ENCODE measurements at places on chromosomes 4 and X.

DNA sequence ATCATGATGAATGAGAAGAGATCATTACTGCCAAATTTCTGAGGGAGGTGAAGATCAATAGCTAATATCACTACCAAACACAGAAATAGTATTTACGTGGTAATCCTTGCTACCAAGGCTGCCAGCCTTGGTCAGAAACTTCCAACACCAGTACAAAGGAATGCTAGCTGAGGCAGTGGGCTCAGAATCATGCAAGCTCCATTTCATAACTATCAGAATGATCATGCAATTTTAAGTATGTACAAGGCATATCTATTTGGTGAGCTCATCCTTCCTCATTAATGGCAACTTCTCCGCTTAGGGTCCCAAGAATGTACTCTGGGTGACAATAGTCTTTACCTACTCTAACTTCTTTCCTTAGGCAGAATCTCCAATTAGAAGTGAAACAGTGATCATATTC lies 135.0 kb downstream of the GPC3 start:
- DNase-seq, result no peak

DNA sequence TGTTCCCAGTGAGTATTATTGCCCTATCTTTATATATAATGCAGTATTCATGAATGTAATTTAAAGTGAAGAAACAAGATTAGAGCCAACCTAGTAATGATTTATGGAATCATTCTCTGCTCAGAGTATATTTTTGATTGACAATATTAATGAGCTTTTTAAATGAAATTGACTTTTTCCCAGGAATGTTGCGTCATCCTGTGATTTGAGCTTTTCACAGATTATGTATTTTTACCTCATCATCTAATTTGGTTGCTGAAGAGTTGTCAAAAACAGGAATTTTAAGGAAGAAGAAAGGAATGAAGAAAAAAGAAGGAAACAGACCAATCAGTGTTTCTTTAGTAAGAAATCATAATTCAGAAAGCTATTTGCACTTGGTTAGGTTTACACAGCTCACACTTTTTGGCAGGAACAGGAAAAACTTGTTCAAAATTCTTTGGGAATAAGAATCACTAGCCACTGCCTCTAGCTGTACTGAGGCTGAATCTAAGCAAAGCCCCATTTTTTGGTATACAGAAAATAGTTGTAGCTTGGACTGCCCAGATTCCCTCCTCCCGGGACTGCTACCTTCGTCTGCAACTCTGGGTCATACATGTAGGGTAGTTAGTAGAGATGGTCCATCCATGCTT lies 27.3 kb downstream of the EXOC1 start:
- no peak for DNase-seq

GRCh38 chrX:118637997-118638396 lies 89.4 kb upstream of the IL13RA1 start:
- no peak for DNase-seq

- DNase-seq, result no peak
These were observed 211.2 kb downstream of the COX18 start for GRCh38 chr4:72858328-72858727.

DNA sequence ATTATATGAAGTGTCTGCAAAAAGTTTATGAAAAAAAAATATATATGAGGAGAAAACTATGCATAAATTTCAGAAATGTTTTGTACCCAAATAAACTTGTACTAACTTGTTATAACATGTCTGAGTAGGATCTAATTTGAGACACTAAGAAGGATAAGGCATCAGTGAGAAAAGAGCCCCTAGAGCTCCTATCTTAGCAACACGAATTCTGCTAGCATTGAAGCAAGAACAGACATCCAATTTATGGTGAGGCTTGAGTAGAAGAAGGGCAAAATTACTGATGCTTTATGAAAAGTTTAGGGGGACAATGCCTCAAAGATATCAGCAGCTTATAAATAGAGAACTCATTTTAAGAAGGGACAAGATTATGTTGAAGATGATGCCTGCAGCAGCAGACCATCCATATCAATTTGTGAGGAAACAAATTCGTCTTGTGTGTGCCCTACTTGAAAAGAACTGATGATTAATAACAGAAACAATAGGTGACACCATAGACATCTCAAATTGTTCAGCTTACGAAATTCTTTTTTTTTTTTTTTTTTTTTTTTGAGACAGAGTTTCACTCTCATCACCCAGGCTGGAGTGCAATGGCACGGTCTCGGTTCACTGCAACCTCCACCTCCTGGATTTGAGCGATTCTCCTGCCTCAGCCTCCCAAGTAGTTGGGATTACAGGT lies 35.7 kb upstream of the ADAM29 start:
- no peak for DNase-seq

DNA sequence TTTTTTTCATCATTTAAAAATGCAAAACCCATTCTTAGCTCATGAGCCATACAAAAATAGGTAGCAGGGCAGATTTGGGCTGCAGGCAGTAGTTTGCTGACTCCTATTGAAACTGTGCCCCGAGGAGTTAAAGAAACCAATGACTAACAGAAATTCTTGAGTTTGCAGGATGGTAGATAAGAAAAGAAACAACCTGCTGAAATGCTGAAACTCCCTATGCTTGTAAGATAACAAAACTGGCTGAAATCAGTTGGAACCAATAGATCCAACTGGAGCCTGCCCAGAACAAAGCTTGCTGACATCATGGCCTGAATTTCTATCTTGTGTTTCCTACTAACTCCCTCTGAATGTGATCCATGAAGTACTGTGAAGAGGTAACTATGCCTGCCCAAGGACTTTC lies 68.6 kb downstream of the ANOS1 start:
- DNase-seq, result no peak

GRCh38 chr4:171759274-171759673 lies 53.9 kb upstream of the GALNTL6 start:
- no peak for DNase-seq

DNA sequence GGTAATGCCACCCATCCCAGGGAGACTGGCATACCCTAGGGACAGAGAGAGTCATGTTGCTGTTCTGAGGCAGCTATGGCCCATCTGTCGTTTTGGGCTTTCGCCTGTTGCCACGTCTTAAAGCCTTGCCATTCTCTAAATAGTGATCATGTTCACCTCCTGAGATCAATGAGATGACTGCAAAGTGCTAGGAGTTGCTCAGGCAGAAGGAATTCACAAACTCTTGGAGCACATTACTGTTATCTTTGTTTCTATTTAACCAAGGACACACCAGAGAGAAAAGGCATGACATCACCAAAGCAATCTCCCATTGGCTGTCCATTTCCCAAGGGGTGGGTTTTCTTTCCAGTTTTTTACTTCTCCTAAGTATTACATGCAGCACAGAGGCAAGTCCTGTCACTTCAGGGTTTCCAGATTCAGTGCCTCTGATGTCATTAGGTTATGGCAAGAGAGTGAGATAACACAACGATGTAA lies 37.1 kb upstream of the SETD7 start:
- DNase-seq, result no peak

DNA sequence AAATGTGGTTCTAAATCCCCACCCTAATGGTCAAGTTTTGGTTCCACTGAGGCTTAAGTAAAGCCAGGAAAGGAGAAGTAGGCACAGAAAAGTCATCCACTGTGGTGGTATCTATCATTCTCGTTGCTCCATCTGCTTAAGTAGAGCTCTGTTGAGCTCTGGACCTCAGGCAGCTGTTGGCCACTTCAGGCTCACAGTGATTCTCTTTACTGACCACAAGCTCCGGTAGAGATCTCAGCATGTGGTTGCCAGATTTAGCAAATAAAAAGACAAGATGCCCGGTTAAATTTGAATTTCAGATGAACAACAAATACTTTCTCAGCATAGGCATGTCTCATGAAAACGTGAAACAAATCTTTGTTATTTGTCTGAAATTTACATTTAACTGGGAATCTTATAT lies 132.3 kb upstream of the PTCHD1 start:
- DNase-seq, result no peak

DNA sequence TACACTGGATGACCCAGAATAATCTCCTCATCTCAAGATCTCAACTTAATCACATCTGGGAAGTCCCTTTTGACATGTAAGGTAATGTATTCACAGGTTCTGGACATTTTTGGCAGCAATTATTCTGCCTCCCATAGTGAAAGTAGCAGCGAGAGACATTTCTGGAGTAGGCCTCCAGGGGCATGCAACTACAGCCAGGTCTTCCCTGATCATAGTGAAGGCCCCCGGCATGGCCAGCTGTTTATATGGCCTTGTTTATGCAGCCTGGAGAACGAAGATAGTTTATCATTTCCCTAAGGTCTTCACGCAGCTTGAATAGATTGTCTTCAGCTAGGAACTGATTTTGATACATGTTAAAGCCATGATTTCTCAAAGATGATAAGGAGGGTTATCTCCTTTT lies 139.9 kb downstream of the RNF150 start:
- no peak for DNase-seq

DNA sequence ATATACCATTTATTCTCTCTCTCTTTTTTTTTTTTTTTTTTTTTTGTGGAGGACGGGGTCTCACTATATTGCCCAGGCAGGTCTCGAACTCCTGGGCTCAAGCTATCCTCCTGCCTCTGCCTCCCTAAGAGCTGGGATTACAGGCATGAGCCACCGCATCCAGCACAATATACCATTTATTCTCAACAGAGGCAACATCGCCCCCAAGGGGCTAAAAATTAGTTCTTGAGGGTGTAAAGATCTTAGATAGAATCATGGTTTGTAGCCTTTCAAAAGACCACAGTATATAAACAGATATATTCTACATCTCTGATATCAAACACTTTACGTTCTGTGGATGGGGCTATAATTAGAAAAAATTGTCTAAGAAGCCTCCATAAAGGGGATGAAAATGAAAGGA lies 39.8 kb upstream of the TCEAL2 start:
- no peak for DNase-seq

DNA sequence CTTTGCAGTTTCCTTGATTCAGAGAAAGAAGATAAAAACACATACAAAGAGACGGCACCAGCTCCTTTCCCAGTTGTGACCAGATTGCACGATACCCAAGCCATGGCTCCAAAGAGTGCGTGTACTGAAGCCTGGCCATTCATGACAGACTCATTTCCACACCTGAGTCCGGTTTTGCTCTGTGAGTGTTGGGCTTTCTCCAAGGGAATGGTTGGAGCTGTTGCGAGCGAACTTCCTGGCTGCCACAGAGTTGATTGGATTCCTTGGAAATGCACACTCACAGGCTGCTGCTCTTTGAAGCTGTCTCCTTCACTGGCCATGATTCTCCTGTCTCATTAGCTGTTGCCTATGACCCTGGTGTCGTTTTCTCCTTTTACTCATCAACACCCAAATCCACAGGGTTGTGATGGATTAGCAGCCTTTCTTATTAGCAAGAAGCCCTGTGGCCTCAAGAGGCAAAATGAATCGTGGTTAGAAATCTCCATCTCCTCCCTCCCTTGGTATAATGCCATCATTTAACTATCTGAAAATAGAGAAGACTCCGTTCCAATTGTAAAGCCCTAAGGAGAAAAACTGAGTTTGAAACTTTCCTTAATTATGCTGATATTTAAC lies 43.9 kb upstream of the BBS12 start:
- no peak for DNase-seq

- DNase-seq, result no peak
These were observed 96.4 kb upstream of the C1GALT1C1 start for GRCh38 chrX:120726294-120726693.

DNA sequence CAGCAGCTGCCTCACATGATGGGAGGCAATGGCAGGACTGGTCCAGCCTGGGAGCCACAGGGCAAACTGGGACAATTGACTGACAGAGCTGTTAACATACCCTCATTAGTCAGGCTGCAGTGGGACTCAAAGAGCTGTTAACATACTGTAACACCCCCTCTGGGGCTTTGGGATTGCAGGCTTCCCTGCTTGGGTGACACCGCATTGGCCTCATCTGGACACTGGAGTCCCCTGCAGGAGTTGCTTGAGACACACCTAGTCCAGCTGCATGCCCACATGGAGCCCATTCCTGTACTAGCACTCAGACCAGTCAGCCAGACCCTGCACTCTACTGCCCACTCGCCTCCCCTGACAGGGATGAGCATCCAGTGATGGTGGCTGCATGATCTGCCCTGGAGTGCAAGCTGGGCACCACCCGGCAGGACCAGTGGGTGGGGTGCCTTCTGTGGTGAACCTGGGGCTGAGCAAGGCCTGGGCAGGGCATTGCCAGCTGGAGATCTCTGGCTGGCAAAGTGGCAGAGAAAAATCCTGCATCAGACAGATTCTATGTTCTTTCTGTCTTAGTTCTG lies 138.8 kb downstream of the DTHD1 start:
- no peak for DNase-seq

DNA sequence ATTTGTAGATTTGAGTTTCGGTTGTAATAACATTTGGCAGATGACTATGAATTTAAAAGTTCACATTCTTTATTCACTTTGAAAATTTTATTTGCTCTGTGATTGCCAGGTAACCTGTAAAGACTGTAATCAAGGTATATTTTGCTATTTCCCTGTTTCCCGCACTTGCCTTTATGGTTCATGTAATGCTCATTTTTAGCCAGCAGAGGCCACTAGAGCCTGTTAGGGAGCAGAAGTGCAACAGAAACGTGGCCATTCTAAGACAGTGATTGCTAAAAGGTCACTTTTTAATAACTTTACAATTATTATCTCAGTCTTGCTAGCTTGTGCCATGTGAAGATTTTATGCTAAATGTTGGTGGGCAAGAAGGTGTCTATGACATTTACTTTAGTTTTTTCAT lies 12.4 kb downstream of the YIPF6 start:
- DNase-seq, result no peak

- no peak for DNase-seq
These were observed 18.7 kb upstream of the RBMX start for GRCh38 chrX:136899221-136899620.

GRCh38 chrX:9195199-9195880 lies 161.4 kb upstream of the FAM9B start:
- no peak for DNase-seq

DNA sequence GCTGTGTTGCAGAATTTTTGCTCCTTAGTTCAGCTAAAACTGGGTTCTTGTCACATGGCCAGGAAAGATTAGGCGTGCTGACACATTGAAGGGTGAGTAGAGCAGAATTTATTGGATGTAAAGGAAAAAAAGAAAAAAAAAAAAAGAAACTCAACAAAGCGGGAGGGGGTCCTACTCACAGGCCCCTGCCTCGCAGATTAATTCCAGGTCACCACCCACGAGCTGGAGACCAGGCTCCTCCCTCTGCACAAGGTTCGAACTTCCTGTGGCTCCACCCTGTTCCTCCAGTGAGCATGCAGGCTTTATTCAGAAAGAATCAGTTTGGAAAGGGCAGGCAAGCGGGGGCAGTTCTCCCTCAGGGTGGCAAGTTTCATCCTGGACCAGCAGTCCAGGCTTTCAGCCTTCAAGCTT lies 17.1 kb downstream of the MGST2 start:
- DNase-seq, result no peak

- no peak for DNase-seq
These were observed 146.8 kb downstream of the PPP3CA start for GRCh38 chr4:101200561-101200960.
